ENCODE measurements at places on chromosomes 1 and 21.
A peak's percentile ranks its signal among the peaks of the same experiment; 100 is the strongest.

DNA sequence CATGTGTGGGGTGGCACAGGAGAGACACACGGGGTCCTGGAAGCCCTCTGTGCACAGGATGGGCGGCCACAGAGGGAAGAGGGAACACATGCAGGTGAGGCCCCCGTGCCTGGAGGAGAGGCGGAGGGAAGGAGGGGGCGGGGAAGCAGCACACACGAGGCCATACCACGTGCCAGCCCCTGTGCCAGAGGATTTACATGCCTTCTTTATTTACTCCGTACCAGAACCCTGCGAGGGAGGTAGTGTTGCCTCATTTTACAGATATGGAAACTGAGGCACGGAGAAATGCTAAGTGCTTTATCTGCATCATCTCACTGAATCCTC lies 56.1 kb downstream of the ARHGEF10L start:
- no peaks in the 10 kb centered on the region for H3K36me3 ChIP-seq
- no peak for DNase-seq
- no peak overlapping the region for H3K27ac ChIP-seq
- H3K4me1 ChIP-seq = no peaks in the 10 kb centered on the region
- H3K27me3 ChIP-seq = no peaks in the 10 kb centered on the region

DNA sequence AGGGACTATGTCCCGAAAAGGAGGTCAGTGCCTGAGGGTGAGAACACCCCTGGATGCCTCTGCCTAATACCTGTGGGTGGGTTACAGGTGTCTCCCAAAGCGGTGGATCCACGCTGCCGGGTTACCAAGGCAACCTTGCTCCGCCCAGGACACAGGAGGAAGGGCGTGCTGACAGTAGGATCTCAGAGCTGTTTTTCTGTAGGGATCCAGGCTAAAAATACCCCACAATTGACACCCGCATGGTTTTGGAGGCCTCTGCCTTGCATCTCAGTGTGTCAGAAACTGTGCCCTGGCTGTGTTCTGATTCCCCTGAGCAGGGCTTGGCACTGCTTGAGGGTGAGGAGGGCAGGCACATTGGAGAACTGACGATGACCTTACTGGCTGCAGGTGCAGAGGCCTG lies 118.0 kb downstream of the IER5 start:
- no peaks in the 10 kb centered on the region for H3K4me1 ChIP-seq

DNA sequence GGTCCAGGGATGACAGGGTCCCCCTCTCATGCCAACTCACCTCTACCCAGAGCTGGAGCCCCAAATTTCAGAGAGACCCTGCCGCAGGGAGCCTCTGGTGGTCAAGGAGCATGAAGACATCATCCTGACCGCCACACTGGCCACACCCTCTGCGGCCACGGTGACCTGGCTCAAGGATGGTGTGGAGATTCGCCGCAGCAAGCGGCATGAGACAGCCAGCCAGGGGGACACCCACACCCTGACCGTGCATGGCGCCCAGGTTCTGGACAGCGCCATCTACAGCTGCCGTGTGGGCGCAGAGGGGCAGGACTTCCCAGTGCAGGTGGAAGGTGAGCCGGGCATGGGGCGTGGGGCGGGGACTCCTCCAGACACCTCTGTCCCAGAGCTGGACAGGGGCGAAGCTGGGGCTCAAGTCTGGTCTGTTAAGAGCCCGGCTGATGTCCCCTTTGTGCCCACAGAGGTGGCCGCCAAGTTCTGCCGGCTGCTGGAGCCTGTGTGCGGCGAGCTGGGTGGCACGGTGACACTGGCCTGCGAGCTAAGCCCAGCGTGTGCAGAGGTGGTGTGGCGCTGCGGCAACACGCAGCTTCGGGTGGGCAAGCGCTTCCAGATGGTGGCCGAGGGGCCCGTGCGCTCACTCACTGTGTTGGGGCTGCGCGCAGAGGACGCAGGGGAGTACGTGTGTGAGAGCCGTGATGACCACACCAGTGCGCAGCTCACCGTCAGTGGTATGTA lies 66.0 kb downstream of the OBSCN start:
- no peak overlapping the region for H3K4me3 ChIP-seq
- peaks cover 3% of the 10 kb centered on the region for H3K36me3 ChIP-seq
- DNase-seq = no peak
- H3K27me3 ChIP-seq = no peaks in the 10 kb centered on the region

DNA sequence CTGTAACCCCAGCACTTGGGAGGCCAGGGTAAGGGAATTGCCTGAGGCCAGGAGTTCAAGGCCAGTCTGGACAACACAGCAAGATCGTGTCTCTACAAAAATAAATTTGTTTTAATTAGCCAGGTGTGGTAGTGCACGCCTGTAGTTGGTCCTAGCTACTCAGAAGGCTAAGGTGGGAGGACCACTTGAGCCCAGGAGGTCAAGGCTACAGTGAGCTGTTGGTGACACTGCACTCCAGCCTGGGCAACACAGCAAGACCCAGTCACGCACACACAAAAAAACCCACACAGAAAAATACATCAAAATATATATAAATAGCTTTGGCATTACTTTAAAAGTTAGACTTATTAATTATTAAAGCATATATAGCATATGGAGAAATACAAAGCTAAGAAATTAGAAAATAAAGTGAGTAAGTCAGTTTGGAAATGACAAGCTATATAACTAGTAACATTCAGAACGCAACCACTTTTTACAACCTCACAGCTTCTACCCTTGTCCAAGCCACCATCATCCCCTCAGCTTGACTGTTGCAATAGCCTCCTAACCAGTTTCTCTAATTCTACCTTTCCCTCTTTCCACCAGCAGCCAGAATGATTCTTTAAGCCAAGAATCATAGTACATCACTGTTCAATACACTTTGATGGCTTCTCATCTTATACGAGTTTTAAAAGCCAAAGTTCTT lies 14.5 kb downstream of the PIK3R3 start:
- H3K36me3 ChIP-seq = no peaks in the 10 kb centered on the region
- H3K27ac ChIP-seq = no peak overlapping the region
- H3K27me3 ChIP-seq = no peaks in the 10 kb centered on the region
- no peaks in the 10 kb centered on the region for H3K4me1 ChIP-seq

- H3K4me1 ChIP-seq = peaks cover 27% of the 10 kb centered on the region
- H3K36me3 ChIP-seq = no peaks in the 10 kb centered on the region
- DNase-seq = peak; percentile 47
- H3K27ac ChIP-seq = peak overlapping the region; percentile 86
- no peaks in the 10 kb centered on the region for H3K27me3 ChIP-seq
- no peak overlapping the region for H3K4me3 ChIP-seq
These were observed 550.9 kb downstream of the SMYD3 start for GRCh38 chr1:245956225-245956624.

DNA sequence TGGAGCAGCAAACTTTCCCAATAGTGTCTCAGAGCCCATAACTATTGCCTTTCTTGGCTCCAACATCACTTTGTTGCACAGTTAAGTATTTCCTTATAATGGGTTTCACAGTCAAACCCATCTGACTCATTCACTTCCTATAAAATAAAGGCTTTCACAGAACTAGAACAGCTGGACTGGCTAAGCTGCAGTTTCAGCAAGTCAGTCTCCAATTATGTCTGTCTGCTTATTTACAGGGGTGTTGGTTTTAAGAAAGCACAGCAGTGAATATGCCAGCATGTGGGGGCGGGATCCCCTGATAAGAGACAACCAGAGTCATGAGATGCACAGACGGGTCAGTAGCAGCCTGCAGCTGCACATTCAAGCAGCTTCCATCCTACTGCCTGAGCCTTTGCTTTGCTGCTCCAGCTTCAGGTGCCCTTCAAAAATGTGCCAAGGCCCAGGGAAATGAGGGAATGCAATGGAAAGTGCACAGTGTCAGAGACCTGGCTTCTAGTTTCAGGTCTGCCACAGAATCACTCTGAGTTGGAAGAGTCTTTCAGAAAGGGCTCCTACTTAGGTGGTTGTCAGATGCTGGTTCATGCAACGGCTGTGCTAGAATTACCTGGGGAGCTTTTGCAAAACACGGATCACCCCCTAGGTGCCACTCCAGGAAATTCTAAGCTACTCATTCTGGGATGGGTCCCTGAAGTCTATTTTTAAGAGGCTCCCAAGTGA lies 24.8 kb downstream of the RNF19B start:
- no peak for DNase-seq
- H3K4me3 ChIP-seq = no peak overlapping the region
- no peaks in the 10 kb centered on the region for H3K27me3 ChIP-seq
- H3K4me1 ChIP-seq = peaks cover 5% of the 10 kb centered on the region

DNA sequence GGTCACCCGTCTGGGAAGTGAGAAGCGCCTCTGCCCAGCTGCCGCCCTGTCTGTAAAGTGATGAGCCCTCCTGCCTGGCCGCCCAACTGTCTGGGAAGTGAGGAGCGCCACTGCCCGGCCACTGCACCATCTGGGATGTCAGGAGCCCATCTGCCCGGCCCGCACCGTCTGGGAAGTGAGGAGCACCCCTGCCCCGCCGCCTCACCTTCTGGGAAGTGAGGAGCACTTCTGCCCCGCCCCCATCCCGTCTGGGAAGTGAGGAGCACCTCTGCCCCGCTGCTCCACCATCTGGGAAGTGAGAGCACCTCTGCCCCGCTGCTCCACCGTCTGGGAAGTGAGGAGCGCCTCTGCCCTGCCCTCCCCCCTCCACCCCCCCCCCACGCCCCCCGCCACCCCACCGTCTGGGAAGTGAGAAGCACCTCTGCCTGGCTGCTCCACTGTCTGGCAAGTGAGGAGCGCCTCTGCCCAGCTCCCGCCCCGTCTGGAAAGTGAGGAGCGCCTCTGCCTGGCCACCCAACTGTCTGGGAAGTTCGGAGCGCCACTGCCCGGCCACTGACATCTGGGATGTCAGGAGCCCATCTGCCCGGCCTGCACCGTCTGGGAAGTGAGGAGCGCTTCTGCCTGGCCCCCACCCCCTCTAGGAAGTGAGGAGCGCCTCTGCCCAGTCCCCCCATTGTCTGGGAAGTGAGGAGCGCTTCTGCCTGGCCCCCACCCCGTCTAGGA lies 4.5 kb upstream of the ZZZ3 start:
- H3K4me3 ChIP-seq = no peak overlapping the region
- no peaks in the 10 kb centered on the region for H3K27me3 ChIP-seq
- H3K27ac ChIP-seq = no peak overlapping the region
- DNase-seq = no peak
- H3K36me3 ChIP-seq = no peaks in the 10 kb centered on the region

- no peak overlapping the region for H3K4me3 ChIP-seq
- no peaks in the 10 kb centered on the region for H3K36me3 ChIP-seq
- H3K27me3 ChIP-seq = no peaks in the 10 kb centered on the region
- H3K27ac ChIP-seq = no peak overlapping the region
- DNase-seq = no peak
These were observed 472.3 kb upstream of the B3GALT2 start for GRCh38 chr1:193658691-193659090.

DNA sequence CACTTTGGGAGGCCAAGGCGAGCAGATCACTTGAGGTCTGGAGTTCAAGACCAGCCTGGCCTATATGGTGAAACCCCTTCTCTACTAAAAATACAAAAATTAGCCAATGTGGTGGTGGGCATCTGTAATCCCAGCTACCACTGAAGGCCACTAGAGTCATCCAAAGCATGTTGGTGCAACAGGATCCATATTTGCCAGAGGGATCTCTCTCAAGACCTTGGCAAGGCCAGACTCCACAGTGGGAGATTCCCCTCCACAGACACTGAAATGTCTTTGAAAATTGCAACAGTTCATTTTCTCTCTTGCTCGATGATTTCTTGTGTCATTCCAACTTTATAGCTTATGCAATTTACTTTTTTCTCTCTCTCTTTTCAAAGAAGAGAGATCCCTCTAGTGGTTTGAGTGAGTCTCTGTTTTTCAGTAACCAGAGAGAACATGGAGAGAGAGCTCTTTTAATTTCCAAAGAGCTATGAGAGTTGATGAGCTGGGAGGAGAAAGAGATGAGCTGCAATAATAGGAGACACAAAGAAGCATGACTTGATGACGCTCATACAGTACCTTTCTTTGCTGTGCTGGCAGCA lies 176.8 kb upstream of the USP25 start:
- no peak for DNase-seq
- H3K4me1 ChIP-seq = peaks cover 6% of the 10 kb centered on the region
- peaks cover 2% of the 10 kb centered on the region for H3K27me3 ChIP-seq

- no peaks in the 10 kb centered on the region for H3K36me3 ChIP-seq
- peaks cover 7% of the 10 kb centered on the region for H3K27me3 ChIP-seq
- DNase-seq = no peak
- H3K4me3 ChIP-seq = no peak overlapping the region
- no peaks in the 10 kb centered on the region for H3K4me1 ChIP-seq
These were observed 1.3 kb upstream of the CTRC start for GRCh38 chr1:15436881-15437442.

DNA sequence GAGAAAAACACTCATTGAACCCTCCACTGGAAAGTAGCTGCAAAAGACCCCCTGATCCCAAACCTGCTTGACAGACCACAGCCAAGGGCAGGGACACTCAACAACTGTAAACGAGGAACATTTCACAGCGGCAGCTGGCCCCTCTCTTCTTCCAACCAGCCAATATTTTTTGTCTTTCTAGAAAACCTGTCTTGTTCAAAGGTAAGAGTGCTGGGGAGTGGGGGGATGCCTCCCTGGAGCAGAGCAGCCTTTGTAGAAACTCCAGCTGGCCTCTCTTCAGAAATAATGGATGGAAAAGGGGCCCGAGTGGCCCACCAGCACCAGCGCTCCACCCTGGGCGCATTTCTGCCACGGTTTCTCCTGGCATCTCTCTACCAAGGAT lies 384.0 kb downstream of the RRAGC start:
- H3K36me3 ChIP-seq = no peaks in the 10 kb centered on the region
- peaks cover 4% of the 10 kb centered on the region for H3K4me1 ChIP-seq
- no peak overlapping the region for H3K27ac ChIP-seq
- DNase-seq = no peak

GRCh38 chr1:86915737-86916235 lies 1.4 kb downstream of the HS2ST1 start:
- no peaks in the 10 kb centered on the region for H3K36me3 ChIP-seq
- H3K4me1 ChIP-seq = peaks cover 17% of the 10 kb centered on the region

DNA sequence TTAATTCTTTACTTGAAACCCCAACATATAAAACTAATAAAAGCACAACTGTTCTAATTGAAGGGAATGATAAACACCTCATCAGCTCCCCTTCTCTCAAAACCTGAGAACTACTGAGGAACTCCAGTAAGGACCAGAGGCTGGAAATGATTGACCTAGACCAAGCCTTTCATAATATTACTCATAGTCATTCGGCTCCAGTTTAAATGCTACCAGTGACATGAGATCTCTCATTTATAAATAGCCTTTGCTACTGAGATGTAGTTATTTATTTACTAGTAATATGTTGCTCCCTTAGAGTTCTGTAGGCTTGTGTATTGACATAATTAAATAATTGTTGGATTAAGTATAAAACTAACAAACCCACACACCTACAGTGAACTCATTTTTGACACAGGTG lies 209.8 kb upstream of the PRMT6 start:
- no peak overlapping the region for H3K27ac ChIP-seq
- no peaks in the 10 kb centered on the region for H3K27me3 ChIP-seq
- no peak for DNase-seq
- H3K36me3 ChIP-seq = no peaks in the 10 kb centered on the region

Measured in T-cell (primary cell).